ENCODE measurements at places on chromosomes 4 and X.

GRCh38 chrX:11336201-11336600 lies 43.0 kb downstream of the AMELX start:
- DNase-seq, result no peak

- DNase-seq, result peak; percentile 59
These were observed 1.9 kb upstream of the HAUS3 start for GRCh38 chr4:2243681-2244380.

- DNase-seq, result peak; percentile 1
These were observed 1746.4 kb upstream of the PCDH7 start for GRCh38 chr4:28973587-28974350.

GRCh38 chr4:163558539-163559044 lies 64.1 kb downstream of the TMA16 start:
- no peak for DNase-seq

DNA sequence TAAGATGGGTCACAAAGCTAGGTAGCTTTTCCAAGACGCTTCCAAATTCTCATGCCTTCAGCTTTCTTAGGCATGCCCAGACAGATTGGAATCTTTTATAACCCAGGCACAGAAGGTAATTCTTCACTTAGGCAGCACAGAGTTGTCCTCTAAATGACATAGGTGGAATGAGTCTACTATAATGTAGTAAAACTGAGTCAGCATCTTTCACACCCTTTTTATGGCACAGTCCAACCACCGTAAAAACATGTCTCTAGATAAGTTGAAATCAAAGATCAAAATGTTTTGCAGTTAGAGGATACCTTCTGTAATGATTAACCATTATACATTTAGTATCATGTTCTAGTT lies 128.4 kb upstream of the FAT1 start:
- no peak for DNase-seq

- no peak for DNase-seq
These were observed 41.3 kb downstream of the RHOH start for GRCh38 chr4:40238008-40238699.

- peak; percentile 61 for DNase-seq
These were observed 1.1 kb downstream of the RNF150 start for GRCh38 chr4:141132072-141132708.

- DNase-seq, result no peak
These were observed 39.8 kb upstream of the VCX3A start for GRCh38 chrX:6574762-6575161.

- no peak for DNase-seq
These were observed 21.6 kb upstream of the WDR17 start for GRCh38 chr4:176043838-176044588.

GRCh38 chr4:7939377-7940108 lies at the start of gene AFAP1:
Gene AFAP1 (minus strand): TSS chr4:7939861. CDS start chr4:7872078, 67,783 bp downstream.
- peak; percentile 97 for DNase-seq

DNA sequence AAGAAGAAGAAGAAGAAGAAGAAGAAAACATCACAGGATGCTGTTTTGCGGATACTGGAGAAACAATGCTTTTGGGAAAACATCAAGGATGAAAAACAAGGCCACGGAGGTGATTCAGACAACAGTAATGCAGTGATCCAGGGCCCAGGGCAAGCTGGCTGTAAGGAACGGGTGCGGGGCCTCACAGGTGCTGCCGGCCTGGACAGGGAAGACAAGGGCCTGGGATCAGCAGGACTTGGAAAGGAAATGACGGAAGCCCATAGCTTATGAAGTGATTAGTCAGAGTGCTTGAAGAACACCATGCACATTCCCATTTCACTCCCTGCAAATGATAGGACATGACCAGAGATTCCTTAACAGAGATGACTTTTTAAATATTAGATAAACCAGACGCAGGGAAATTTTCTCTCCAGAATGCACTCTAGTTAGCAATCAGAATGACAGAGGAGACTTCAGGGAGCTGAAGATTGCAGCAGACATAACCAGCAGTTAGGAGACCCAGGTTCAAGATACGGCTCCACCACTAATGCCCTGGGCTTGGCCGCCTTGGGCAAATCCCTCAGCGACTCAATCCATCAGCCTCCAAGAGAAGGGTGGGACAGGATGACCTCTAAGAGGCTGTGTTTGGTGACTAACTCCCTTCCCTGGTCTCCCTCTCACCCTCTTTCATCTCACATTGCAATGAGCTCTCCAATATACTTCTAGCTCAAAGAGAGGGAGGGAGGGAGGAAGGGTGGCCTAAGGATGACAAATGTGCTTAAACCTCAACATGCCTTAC lies 54.1 kb downstream of the APBB2 start:
- peak; percentile 90 for DNase-seq

- no peak for DNase-seq
These were observed 418.7 kb upstream of the INTU start for GRCh38 chr4:127214016-127214415.

- peak; percentile 13 for DNase-seq
These were observed 338.3 kb downstream of the STIM2 start for GRCh38 chr4:27198971-27199370.

DNA sequence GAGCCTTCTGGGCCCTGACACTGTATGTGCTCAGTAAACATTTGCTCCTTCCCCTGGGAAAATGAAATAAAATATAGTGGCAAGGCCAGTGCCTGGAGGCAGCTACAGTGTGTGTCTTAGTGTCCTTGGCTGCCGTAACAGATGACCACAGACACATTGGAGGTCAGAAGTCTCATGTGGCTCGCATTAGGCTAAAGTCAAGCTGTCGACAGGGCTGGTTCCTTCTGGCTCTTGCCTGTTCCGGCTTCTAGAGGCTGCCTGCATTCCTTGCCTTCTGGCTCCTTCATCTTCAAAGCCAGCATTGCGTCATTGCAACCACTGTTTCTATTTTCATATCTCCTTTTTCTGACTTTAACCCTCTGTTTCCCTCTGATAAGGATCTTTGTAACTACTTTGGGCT lies 83.6 kb upstream of the STX18 start:
- peak; percentile 95 for DNase-seq

- no peak for DNase-seq
These were observed 9.2 kb downstream of the PALLD start for GRCh38 chr4:168506014-168506413.

DNA sequence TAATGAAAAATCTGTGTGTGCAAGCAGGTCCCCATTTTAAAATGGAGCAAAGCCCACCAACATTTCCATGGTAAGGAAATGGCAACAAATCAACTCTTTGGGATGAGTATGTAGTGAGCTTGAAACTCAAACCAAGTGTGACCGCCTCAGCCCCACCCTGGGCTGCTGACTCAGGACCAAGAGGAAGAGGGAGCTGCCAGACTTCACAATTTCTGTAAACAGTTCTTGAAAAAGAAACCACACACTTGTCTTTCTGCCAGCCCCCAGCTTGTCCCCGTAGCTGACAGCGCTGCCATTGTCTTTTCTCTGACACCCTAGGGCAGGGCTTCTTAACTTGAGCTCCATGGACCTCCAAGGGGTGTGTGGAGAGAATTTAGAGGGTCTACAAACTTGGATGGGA lies 10.3 kb downstream of the RTL5 start:
- DNase-seq, result peak; percentile 81

- no peak for DNase-seq
These were observed 3.3 kb upstream of the FGA start for GRCh38 chr4:154593868-154594267.

- DNase-seq, result no peak
These were observed 67.8 kb downstream of the EFNB1 start for GRCh38 chrX:68896581-68896980.

DNA sequence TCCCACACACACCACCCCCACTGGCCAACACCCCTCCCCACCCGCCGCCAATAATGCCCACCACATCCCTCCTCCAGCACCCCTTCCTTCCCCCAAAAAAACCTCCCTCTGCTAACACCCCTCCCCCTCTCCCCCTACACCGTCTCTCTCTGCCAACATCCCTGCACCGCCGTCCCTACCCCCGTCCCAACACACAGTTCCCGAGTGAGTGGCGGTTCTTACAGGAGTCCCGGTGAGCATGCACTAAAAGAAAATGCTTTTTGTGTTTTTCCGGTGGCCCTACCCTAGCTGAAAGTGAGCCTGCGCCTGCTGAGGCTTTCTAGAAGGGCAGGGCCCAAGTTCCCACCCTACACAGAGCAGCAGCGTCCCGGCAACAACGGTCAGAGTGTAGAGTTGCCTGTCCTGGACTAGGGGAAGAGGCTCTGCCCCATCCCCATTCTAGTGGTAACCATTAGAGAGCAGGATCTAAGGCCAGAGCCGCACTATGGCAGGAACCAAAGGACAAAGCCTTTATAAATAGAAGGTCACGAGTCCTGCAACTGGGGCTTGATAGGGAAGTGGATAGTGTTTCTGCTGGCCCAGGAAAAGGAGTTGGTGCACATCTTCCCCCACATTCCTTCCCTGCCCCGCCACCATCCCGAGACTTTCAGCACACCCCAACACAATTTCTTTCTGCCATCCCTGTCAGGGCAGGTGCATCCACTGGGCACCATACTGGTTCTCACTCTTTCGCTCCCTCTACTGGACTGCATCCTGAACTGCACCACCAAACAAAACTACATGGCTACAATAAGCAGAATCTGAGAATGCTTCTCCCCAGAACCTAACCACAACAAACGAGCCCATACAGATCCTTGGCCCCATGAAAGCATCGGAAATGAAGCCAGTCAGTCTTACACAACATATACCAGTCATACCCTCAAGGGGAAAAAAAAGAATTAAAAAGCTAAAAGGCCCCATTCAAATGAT lies 78.1 kb upstream of the PAGE3 start:
- DNase-seq, result peak; percentile 25
